ENCODE measurements at places on chromosomes 5 and 9.
A peak's percentile ranks its signal among the peaks of the same experiment; 100 is the strongest.

- H3K4me1 ChIP-seq, result no peaks in the 10 kb centered on the region
- no peak overlapping the region for H3K27ac ChIP-seq
- no peaks in the 10 kb centered on the region for H3K36me3 ChIP-seq
- H3K27me3 ChIP-seq, result no peaks in the 10 kb centered on the region
- DNase-seq, result no peak
- no peak overlapping the region for H3K4me3 ChIP-seq
These were observed 1703.8 kb downstream of the MAT2B start for GRCh38 chr5:165209101-165209727.

- no peaks in the 10 kb centered on the region for H3K36me3 ChIP-seq
- no peak overlapping the region for H3K4me3 ChIP-seq
- H3K4me1 ChIP-seq, result no peaks in the 10 kb centered on the region
- no peak overlapping the region for H3K27ac ChIP-seq
These were observed 703.5 kb upstream of the WWC1 start for GRCh38 chr5:167587772-167588437.

- H3K4me3 ChIP-seq, result no peak overlapping the region
- no peaks in the 10 kb centered on the region for H3K36me3 ChIP-seq
- peaks cover 53% of the 10 kb centered on the region for H3K4me1 ChIP-seq
These were observed 16.2 kb downstream of the TJP2 start for GRCh38 chr9:69190086-69190862.

- DNase-seq, result no peak
- no peaks in the 10 kb centered on the region for H3K27me3 ChIP-seq
- no peaks in the 10 kb centered on the region for H3K4me1 ChIP-seq
- no peaks in the 10 kb centered on the region for H3K36me3 ChIP-seq
- H3K27ac ChIP-seq, result no peak overlapping the region
These were observed 38.8 kb downstream of the FOXI1 start for GRCh38 chr5:170144286-170145023.

- no peaks in the 10 kb centered on the region for H3K36me3 ChIP-seq
- no peaks in the 10 kb centered on the region for H3K4me1 ChIP-seq
- H3K27me3 ChIP-seq, result no peaks in the 10 kb centered on the region
These were observed 27.3 kb downstream of the GZMK start for GRCh38 chr5:55051357-55051756.

DNA sequence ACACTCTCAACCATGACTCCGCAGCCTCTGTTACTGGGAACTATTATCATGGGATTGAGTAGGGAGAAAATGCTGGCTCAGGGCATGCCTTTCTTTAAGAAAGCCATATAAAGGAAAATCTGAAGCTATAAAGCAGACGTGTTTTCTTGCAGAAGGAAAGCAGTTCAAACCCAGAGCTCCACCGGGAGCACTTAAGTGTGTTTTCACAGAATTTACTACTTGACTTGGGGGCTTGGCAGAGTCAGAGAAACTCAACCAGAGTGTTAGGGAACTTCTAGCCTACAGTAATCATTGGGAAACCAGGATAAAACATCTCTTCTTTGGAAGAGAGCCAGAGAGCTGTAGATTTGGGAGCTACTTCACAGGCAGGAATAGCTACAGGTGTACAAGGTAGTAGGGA, 283.4 kb upstream of the ADRA1B start:
- H3K36me3 ChIP-seq, result no peaks in the 10 kb centered on the region
- H3K4me1 ChIP-seq, result no peaks in the 10 kb centered on the region

GRCh38 chr5:6158974-6159831, 219.1 kb downstream of the MED10 start:
- no peaks in the 10 kb centered on the region for H3K4me1 ChIP-seq
- H3K27ac ChIP-seq, result no peak overlapping the region
- DNase-seq, result no peak
- no peaks in the 10 kb centered on the region for H3K27me3 ChIP-seq
- no peak overlapping the region for H3K4me3 ChIP-seq

GRCh38 chr9:123435471-123435870, 79.5 kb downstream of the CRB2 start:
- no peaks in the 10 kb centered on the region for H3K4me1 ChIP-seq
- H3K36me3 ChIP-seq, result peaks cover 15% of the 10 kb centered on the region
- H3K27me3 ChIP-seq, result no peaks in the 10 kb centered on the region
- no peak for DNase-seq
- H3K4me3 ChIP-seq, result no peak overlapping the region

DNA sequence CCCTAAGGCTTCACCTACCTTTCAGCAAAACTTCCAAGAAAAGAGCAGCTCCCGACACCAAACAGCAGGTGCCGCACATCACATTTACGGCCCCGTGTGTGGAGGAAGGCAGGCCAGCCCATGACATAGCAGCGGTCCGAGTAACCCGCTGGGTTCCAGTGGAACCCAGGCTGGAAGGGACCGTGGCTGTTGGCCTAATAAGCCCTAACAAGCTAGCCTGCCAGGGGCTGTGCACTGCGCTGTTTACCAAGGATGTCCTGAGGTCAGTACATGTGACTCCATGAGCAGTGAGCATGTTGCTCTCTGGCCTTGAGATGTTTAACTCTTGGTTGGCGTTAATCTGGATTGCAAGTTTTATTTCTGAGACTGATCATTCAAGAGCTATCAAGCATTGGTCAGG, 131.5 kb downstream of the FSTL4 start:
- H3K27me3 ChIP-seq, result no peaks in the 10 kb centered on the region
- H3K4me3 ChIP-seq, result no peak overlapping the region
- no peak overlapping the region for H3K27ac ChIP-seq
- H3K36me3 ChIP-seq, result no peaks in the 10 kb centered on the region

DNA sequence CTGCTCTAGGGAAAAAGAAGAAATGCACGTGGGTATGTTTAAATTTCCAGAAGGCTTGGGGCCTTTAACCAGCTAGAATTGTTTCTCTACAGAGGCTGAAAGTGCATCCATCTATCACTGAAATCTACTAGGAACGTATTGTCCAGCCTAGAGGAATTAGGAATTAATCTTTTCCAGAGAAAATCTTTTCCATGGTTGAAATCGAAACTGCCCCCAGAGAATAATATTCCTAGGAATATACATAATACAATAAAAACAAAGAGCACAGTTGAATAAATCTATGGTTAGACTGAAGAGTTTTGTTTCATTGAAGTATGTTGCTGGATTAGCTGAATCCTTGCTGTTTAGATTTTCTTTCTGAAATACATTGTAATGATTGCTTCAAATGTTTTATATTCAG, 378.5 kb downstream of the PLK2 start:
- DNase-seq, result no peak
- H3K4me3 ChIP-seq, result no peak overlapping the region
- no peaks in the 10 kb centered on the region for H3K36me3 ChIP-seq
- H3K27me3 ChIP-seq, result no peaks in the 10 kb centered on the region

GRCh38 chr5:11579351-11579750, 324.9 kb downstream of the CTNND2 start:
- H3K27ac ChIP-seq, result no peak overlapping the region
- no peaks in the 10 kb centered on the region for H3K36me3 ChIP-seq
- H3K4me1 ChIP-seq, result no peaks in the 10 kb centered on the region
- H3K4me3 ChIP-seq, result no peak overlapping the region
- H3K27me3 ChIP-seq, result no peaks in the 10 kb centered on the region

DNA sequence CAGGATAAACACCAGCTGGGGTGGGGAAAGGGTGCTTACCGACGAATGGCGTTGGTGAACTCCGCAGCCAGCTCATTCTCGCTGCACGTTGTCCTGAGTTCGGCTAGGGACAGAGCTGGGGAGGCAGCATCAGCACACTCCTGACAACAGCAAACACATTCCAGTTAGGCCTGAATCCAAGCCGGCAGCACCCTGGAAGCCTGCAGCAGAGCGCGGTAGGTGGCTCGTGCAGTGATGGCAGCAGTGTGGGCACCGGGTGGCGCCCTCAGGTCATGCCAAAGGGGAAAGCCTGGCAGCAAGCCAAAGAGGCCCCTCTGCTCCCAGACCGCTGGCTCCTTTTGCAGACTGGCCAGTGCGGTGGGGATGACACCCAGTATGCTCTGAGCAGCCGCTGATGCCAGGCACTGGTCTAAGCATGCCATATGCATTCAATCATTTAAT, 66.9 kb downstream of the DCP2 start:
- H3K27ac ChIP-seq, result no peak overlapping the region
- H3K4me1 ChIP-seq, result no peaks in the 10 kb centered on the region
- H3K27me3 ChIP-seq, result no peaks in the 10 kb centered on the region
- H3K4me3 ChIP-seq, result no peak overlapping the region
- DNase-seq, result no peak

GRCh38 chr5:8949908-8950307, 596.0 kb downstream of the SEMA5A start:
- DNase-seq, result no peak
- no peaks in the 10 kb centered on the region for H3K27me3 ChIP-seq
- no peaks in the 10 kb centered on the region for H3K4me1 ChIP-seq
- H3K36me3 ChIP-seq, result no peaks in the 10 kb centered on the region

DNA sequence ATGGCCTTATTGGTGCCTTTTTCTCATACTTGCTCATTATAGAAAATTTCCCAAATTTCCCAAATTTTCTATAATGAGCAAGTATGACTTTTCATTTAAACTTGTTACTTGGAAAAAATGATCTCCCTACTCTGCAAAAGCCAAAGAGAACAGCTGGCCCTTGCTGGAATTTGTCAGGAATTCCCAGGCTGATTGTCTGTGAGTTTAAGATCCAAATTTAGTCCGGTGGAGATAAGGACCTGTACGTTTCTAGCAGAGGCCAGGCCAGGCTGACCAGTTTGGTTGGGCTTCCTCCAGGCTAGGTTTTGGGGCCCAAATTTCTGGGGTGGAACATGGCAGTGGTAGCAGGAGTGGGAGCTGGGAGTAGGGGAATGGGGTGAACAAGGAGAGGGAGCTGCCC, 51.9 kb downstream of the NEURL1B start:
- H3K36me3 ChIP-seq, result no peaks in the 10 kb centered on the region
- H3K4me1 ChIP-seq, result peaks cover 45% of the 10 kb centered on the region
- no peak overlapping the region for H3K4me3 ChIP-seq
- no peaks in the 10 kb centered on the region for H3K27me3 ChIP-seq
- H3K27ac ChIP-seq, result peak overlapping the region; percentile 60
